Left colon (tissue), 2 donors: ENCODE measurements at places on chromosomes 5 and 9. TPM values are rescaled to one million over a fixed set of nuclear protein-coding genes. Genes with fewer than 3 reads are reported as not detected.

- DNase-seq = no peak
These were observed 194.1 kb downstream of the DCP2 start for GRCh38 chr5:113170707-113171106.

Gene LCN9
- total RNA-seq = not detected

- DNase-seq = no peak
These were observed at the start of gene HMMR for GRCh38 chr5:163460562-163461171. TSS of gene HMMR (plus strand) at chr5:163460632. CDS start at chr5:163460693, 61 bp downstream.

DNA sequence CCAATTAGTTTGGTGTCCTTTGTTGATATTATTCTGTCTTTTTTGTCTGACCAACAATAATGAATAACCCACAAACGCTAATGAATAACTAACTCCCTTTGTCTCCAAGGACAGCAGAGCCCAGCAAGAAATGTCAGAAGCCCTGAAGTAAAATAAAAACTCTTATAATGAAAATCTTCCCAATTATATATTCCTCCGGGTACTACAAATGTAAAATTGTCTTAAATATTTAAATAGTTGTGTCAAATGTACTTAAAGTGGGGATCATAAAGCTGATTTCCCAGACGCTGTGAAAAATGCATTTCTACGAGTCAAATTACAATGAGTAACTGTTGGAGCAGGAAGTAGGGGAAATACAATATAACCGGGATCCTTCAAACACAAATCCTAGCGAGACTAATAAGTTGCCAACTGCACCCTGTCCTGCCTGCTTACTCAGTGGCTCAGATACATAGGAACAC, 22.3 kb downstream of the GLIS3 start:
- no peak for DNase-seq

Gene STXBP1
- 15.0 TPM for total RNA-seq

Gene SLC45A2
- total RNA-seq = 0.75 TPM

- no peak for DNase-seq
These were observed 314.3 kb downstream of the EBF1 start for GRCh38 chr5:158785397-158785796.

DNA sequence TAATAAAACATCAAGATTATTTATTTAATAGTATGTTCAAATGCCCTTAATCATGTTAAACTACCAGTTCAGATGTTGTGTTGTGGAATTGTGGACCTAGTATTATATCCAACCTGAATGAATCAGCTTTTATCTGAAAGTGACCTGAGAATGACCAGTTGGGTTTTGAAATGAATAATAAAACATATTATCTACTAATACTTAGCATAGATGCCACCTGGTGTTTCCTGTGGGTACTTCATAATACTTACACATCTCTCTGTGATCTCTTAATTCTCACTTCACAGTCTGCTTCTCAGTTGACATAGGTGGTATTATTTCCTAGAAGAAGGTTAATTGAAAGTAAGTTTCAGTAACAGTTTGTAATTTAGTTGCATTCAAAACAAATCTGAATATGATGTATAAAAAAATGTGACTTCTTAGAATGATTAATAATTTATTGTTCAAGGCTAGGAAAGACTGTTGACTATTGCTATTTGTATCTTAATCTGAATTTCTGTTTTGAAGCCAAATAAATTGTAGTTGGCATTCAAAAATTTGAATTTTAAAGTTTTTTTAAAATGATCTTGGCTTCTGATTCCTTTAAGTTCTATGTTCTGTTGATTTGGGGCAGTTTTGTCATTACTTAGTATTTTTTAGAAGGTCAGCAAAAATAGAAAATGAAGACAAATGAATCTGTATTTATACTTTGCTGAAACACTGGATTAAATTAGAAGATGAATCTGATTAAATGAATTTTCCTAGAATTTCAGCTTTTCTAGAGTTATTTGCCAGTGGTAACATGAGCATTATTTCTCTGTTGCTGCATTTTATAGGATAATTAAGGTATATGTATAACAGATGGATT, 48.2 kb downstream of the KIF2A start:
- no peak for DNase-seq
